ENCODE measurements at places on chromosomes 1 and 21. TPM values are rescaled to one million over a fixed set of nuclear protein-coding genes. Genes with fewer than 3 reads are reported as not detected.

- DNase-seq, result no peak
- peaks cover 3% of the 10 kb centered on the region for H3K27me3 ChIP-seq
- H3K4me3 ChIP-seq, result no peak overlapping the region
- no peak overlapping the region for H3K27ac ChIP-seq
- H3K4me1 ChIP-seq, result no peaks in the 10 kb centered on the region
Observed at GRCh38 chr1:186009039-186009737, 275.0 kb downstream of the HMCN1 start.

The TMEM240 gene
- total RNA-seq, result 0.41 TPM

DNA sequence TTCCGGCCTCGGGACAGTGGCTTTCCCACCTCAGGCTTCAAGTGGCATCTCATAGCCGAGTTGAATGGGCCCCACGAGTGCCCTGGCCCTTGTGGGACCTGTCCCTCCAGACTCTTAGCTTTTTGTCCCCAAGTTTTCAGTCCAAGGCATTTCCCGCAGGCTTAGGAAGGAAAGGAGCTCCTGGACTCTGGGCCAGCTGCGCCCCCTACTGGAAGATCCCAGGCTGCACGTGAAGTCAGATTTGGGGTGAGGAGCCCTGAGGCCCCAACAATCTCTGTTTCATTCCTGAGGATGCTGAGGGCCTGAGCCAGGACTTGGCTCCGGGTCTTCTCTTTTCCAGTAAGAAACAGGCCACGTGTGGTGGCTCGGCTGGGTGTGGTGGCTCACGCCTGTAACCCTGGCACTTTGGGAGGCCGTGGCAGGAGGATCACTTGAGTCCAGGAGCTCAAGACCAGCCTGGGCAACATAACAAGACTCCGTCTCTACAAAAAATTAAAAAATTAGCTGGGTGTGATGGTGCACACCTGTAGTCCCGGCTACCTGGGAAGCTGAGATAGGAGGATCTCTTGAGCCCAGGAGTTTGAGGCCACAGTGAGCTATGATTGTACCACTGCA is 67.4 kb downstream of the ARHGEF10L start:
- no peaks in the 10 kb centered on the region for H3K27me3 ChIP-seq
- no peaks in the 10 kb centered on the region for H3K36me3 ChIP-seq
- no peak overlapping the region for H3K4me3 ChIP-seq
- no peaks in the 10 kb centered on the region for H3K4me1 ChIP-seq
- H3K27ac ChIP-seq, result no peak overlapping the region
- DNase-seq, result peak; percentile 13

- no peaks in the 10 kb centered on the region for H3K36me3 ChIP-seq
- H3K4me1 ChIP-seq, result no peaks in the 10 kb centered on the region
- H3K27me3 ChIP-seq, result peaks cover 8% of the 10 kb centered on the region
- no peak overlapping the region for H3K27ac ChIP-seq
Observed at GRCh38 chr1:181259026-181259745, 170.7 kb downstream of the IER5 start.

The CDC42SE1 gene
- total RNA-seq, result 216 TPM

The ADAM30 gene
- not detected for total RNA-seq

DNA sequence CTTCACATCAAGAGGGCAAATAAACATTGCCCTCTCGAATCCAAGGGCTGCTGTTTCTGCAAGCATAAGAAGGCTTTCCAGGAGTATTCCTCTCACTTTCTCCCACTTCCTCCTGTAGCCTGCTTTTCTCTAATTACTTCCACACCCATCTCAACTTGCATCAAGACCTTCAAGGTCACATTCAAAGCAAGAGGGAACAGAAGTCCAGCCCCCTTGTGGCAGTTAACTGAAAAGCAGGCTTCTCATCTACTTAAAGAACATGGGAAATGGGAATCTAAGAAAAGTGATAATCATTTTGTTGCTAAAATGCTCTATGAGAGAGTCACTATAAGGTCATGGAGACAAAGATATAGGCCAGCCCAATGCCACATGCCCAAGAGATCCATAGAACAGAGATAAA is 874.4 kb downstream of the KCNT2 start:
- no peak overlapping the region for H3K4me3 ChIP-seq
- no peaks in the 10 kb centered on the region for H3K27me3 ChIP-seq
- H3K27ac ChIP-seq, result no peak overlapping the region
- no peaks in the 10 kb centered on the region for H3K36me3 ChIP-seq
- DNase-seq, result no peak

- no peak overlapping the region for H3K4me3 ChIP-seq
- no peaks in the 10 kb centered on the region for H3K27me3 ChIP-seq
- H3K36me3 ChIP-seq, result no peaks in the 10 kb centered on the region
- no peak overlapping the region for H3K27ac ChIP-seq
- no peaks in the 10 kb centered on the region for H3K4me1 ChIP-seq
Observed at GRCh38 chr1:168300626-168301025, 19.9 kb downstream of the TBX19 start.

DNA sequence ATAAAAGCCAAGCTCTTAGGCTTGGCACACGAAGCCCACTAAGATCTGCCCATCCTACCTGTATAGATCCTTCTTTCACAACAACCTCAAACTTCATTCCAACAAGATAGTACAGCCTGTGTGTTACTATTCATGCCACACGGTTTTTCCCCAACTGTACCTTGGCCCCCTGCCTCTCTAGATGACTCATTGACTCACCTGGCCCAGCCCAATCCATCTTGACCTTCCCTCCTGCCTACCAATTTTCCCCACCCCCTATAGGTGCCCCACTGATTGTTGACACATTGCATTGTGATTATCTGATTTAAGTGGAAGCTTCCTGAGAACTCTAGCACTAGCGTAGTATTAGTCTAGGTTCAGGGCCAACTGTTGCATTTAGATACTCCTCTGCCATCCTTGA is 2.0 kb upstream of the CD101 start:
- peaks cover 5% of the 10 kb centered on the region for H3K27me3 ChIP-seq
- DNase-seq, result no peak
- H3K36me3 ChIP-seq, result peaks cover 4% of the 10 kb centered on the region
- peaks cover 36% of the 10 kb centered on the region for H3K4me1 ChIP-seq

The TCHHL1 gene
- not detected for total RNA-seq

The FCGR2B gene
- total RNA-seq, result not detected

DNA sequence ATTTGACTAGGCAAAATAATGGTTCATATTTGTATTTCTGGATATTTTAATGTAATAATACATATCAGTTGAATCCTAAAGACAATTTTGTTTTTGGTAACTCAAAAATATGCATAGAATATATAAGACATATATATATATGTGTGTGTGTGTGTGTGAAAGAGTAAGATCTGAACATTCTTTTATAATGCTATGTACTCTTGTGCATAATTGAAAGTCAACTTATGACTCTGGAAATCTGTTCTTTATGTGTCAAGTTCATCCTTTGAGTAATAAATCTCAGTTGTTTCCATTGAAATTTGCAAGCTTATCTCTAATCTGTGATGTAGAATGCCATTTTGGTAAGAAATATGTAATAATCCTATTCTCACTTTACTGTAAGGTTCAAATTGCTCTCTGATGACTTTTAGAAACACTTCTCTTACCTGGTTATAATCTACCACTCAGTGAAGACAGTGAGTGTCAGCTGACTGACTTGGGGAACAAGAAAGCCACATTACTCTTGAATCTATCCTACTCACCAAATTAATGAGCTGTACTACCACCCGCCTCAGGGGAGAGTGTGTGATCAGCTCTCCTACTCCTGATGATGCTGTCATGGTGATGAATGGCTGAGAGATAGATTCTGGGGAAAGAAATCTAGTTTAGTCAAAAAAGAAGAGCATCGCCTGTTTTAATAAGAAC is 15.0 kb upstream of the NEK7 start:
- peaks cover 6% of the 10 kb centered on the region for H3K4me1 ChIP-seq
- H3K4me3 ChIP-seq, result no peak overlapping the region
- DNase-seq, result no peak
- H3K27ac ChIP-seq, result no peak overlapping the region
- H3K27me3 ChIP-seq, result no peaks in the 10 kb centered on the region
- peaks cover 2% of the 10 kb centered on the region for H3K36me3 ChIP-seq

GRCh38 chr1:201336711-201337450 is 40.6 kb downstream of the TNNT2 start:
- H3K27me3 ChIP-seq, result peaks cover 15% of the 10 kb centered on the region
- H3K27ac ChIP-seq, result no peak overlapping the region
- no peak for DNase-seq
- no peaks in the 10 kb centered on the region for H3K36me3 ChIP-seq

Measured in activated T-helper 1 cell treated with anti-CD3 and anti-CD28 coated beads, Interleukin-12 subunit alpha, Interleukin-12 subunit beta, Interleukin-2, Interleukin-4 antibody, amounts not matched to agents 30 ng/mL and 10 ng/mL and 1 ng/mL, durations not matched to agents 14 hours and 24 hours and 36 hours (primary cell).